NCI-H524 treated with DMSO at 0.1 percent for 48 hours (cell line): ENCODE measurements at places on chromosomes 7 and 10.

GRCh38 chr10:93175490-93175889 lies 101.8 kb downstream of the CYP26A1 start:
- DNase-seq, result no peak

GRCh38 chr10:133259602-133259989 lies 17.1 kb downstream of the ADAM8 start:
- DNase-seq, result no peak

GRCh38 chr7:13049946-13050345 lies 362.5 kb downstream of the ARL4A start:
- no peak for DNase-seq

- no peak for DNase-seq
These were observed 128.6 kb downstream of the ZNF248 start for GRCh38 chr10:37728830-37729229.

- DNase-seq, result no peak
These were observed 354.8 kb downstream of the CXCL12 start for GRCh38 chr10:44030132-44030531.

- DNase-seq, result no peak
These were observed 5.7 kb downstream of the GLRX3 start for GRCh38 chr10:130141878-130142277.

GRCh38 chr7:158655931-158656441 lies 48.6 kb downstream of the NCAPG2 start:
- DNase-seq, result no peak

DNA sequence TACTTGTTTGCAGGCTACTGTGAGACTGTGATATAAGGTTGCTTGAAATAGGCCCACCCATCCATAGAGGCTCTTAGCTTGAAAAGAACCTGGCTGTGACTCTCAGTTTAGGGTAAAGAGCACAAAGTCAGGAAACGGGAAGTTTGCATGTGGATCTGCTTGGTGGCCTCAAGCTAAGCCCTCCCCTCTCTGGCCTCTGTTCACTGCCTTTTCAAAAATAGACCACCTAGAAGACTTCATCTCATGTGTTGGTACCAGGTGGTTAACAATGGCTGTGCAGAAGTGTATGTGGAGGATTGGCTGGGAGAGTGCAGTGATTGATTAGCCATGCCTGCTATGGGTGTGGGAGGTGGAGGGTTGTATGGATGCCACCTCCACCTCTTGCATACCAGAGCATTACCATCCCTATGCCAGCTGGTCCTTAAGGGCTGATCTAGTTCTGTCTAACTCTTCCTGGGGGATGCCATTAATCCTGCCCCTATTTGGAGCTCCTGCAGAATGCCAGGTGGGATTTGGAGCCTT lies 122.0 kb downstream of the ZMIZ1 start:
- DNase-seq, result no peak
